ENCODE measurements at places on chromosomes 3 and 15.

DNA sequence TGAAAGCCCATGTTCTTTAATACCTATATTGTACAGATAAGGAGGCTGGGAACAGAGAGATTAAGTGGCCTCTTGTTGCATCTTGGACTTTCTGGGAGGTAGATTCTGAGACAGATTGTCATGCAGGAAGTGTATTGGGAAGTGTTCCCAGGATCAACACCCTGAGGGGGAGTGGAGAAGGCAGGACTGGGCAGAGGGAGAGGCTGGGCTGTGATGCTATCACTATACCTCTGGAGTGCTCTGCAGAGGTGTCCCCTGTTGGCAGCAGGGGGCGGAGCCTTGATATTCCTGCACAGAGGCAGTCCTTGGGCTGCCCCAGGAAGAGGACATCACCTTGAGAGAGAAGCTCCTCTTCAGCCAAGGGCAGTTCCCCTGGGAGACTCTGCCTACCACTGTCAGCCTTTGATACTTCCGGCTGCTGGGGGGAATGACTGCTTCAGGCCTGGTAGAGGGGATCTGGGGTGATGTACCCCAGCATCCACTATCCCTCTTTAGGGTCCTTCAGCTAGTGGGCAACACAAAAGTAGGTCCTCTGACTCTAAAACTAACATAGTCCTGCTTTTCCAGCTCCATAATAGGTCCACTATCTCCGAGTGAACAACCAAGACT is 97.4 kb upstream of the RNU6-1 start:
- no peak for DNase-seq

GRCh38 chr3:124161448-124161847 is 169.5 kb upstream of the ROPN1 start:
- DNase-seq, result no peak

DNA sequence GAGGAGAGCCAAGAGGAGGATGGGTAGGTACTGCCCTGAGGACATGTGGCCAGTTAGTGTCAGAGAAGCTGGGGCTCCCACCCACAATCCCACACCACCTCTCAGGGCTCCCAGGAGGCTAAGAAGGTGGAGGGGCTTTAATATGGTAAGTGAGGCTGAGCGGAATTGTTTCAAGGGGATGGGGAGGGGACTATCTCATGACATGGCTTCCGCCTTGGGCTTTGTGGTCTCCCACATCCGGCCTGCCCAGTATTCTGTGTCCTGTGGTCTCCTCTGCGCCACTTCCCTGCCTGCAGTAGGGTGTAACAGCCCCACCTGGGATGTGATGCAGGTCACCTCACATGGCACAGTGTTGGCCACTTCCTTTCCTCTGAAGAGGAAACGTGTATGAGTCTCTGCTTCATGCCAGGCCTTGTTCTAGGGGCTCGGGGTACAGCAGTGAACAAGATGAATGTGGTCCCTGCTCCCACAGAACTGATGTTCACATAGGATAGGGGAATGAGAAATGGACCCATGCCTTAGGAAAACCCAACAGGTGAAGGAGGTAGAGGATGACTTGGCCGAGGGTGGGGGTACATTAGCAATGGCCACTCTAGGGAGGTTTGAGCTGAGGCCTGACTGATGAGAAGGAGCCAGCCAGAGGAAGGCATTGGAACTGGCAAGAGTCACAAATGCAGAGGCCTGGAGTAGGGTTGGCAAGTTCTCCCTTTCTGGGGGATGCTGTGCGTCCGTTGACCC is 3.2 kb downstream of the NEIL1 start:
- peak; percentile 52 for DNase-seq

DNA sequence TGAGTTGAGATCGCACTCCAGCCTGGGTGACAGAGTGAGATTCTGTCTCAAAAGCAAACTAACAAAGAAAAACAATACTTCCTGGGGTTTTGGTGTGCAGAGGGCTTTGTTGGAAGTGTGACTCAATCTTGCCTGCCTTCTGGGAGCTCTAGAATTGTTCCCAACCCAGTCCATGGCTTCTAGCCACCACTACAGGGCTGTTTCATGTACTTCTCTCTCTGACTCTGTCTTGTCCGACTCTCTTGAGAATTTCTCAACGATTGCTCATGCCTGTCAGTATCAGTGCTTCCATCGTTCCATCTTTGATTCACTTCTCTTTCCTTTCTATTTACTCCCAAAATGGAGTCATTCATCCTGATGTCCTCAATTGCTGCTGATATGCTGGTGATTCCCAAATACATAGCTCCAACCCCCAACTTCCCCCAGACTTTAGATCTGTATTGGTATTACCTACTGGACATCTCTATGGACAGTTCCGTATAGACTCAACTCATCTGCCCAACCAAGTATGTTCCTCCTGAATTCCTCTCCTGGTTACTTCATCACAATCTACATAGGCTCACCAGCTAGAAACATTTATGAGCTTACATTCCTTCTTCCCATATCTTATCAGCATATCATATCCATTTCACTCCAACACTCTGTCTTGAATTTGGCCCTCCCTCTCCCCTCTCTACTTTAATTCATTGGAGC is 1.8 kb upstream of the AP2M1 start:
- no peak for DNase-seq

- no peak for DNase-seq
Measured at GRCh38 chr3:45683417-45684326, 5.5 kb upstream of the SACM1L start.

DNA sequence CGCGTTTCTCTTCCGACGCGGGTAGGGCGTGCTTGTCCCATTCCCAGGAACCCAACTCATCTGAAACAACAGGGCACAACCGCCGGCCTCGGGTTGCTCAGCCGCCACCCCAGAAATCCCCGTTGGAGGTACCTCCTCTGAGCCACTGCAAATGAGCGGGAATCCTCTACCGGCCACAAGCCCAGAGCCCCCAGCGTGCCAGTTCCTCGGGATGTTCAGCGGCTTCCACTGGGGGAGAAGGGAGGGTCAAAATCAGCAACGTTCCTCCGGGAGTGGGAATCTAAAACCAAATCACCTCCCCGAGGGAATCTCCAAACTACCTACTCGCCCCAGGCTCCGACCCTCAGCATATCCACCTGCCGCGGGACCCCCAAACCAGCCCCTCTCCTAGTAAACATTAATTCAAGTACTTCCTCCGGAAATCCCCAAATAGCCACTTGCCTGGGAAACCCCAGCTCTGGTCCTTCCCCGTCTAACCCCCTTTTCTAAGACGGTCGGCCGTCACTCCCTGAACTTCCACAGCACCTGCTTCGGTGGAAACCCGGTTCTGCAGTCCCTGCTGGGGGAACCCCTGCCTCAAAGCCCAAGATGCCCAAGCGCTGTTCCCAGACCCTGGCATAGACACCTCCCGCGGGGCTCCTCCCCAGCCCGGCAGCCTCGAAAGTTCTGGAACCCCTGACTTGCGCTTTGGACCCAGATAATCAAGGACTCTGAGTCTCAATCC is 887 bp downstream of the OXTR start:
- no peak for DNase-seq

DNA sequence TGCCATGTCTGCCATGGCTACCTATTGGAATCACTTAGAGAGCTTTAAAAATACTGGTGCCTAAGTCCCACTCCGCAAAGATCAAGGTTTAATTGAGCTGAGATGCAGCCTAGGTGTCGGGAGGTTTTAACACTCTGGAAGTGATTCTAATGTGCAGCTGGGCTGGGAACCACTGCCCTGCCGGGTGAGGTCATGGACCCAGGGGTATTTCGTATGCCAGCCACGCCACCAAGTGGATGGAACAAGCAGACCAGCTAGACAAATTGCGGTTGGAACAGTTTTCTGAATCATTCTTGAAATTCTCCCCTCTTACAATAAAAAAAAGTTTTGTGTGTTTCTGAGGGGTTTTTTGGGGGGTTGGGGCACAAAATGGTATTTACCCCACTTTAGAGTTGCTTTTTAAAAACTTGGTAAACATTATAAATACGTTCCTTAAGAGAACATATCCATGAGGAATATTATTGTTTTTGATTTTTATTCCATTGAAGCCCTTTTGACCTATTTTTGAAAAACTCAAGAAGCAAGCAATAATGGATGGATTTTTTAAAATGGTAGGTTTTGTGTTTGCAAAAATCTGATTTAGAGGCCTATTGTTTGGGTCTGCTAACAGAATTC is 66.2 kb upstream of the CSTA start:
- peak; percentile 42 for DNase-seq

- no peak for DNase-seq
Measured at GRCh38 chr3:61627768-61628185, 66.4 kb downstream of the PTPRG start.

- no peak for DNase-seq
Measured at GRCh38 chr3:156024904-156025533, 95.4 kb upstream of the KCNAB1 start.

- DNase-seq, result no peak
Measured at GRCh38 chr15:79025201-79025600, 65.4 kb downstream of the RASGRF1 start.

- no peak for DNase-seq
Measured at GRCh38 chr15:26662283-26662682, 110.6 kb downstream of the GABRB3 start.

DNA sequence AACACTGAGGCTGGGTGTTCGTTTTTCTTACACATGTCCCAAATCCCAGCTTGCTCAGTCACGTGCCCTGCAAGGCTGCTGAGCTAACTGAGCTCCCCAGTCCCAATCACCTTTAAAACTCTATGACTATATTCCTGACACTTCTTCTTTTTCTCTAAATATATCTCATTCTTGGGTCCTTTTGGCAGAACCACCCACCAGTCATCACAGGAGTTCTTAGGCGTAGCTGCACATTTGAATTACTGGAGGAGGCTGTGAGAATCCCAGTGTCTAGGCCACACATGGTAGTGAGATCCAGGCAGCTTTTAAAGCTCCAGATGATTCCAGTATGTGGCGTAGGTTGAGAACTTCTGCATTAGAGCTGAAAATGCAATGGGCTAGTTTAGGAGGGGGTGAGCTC is 66.3 kb downstream of the ST8SIA2 start:
- DNase-seq, result no peak

DNA sequence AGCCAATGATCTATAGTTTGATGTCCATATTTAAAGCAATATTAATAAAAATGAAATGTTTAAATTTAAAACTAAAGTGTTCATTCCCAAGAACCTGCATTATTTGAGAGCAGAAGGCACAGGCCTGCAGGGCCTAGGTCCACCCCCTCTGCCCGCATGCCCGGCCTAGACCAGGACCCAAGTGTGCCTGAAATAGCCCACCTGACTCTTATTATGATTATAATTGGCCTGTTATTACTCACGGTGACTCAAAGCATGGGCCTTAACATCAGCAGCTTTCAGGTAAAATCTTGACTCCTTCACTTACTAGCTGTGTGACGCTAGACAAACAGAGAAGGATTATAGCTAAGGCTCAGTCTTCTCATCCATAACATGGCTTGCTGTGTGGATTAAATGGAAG is 128.8 kb downstream of the PLCL2 start:
- DNase-seq, result no peak

GRCh38 chr3:76826861-76827260 is 213.0 kb upstream of the ROBO2 start:
- no peak for DNase-seq

DNA sequence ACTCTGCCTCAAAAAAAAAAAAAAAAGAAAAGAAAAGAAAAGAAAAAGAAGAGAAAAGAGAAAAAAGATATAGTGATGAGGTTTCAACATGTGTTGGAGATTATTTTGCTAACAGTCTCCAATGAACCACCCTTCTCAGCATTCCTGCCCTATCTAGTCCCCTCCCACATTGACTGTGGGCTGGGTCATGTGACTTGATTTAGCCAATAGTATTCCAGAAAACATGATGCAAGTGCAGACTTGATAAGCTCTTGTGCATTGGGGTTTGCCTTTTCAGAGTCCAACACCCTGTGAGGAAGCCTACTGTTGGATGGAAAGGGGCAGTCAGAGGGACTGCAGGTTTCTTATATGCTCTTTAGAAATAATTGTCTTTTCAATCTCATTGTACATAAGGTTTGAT is 37.8 kb upstream of the MED12L start:
- DNase-seq, result no peak

GRCh38 chr3:44414517-44415090 is 62.9 kb downstream of the ZNF445 start:
- DNase-seq, result no peak

DNA sequence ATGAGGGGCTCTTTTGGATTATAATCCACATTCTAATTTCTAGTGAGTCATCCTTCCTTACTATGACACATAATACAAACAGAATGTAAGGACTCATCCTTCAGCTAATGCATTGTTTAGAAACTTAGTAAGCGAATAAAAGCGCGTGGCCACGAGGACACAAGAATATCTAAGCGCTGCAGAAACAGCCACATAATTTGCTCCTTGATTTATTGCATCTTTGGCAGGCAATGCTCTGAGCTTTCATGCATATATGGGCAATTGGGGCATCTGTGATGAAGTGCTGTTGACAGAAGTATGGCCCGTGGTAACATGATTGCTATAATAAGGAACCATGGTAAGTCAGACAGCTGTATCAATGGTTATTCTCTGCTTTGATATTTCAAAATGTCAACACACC is 191.3 kb upstream of the ZNF385D start:
- no peak for DNase-seq

GRCh38 chr3:12395349-12396012 is 88.8 kb upstream of the TSEN2 start:
- DNase-seq, result peak; percentile 12

- DNase-seq, result peak; percentile 5
Measured at GRCh38 chr3:63349583-63350573, 71.8 kb downstream of the SYNPR start.

GRCh38 chr3:127049393-127049792 is 66.5 kb downstream of the PLXNA1 start:
- no peak for DNase-seq

DNA sequence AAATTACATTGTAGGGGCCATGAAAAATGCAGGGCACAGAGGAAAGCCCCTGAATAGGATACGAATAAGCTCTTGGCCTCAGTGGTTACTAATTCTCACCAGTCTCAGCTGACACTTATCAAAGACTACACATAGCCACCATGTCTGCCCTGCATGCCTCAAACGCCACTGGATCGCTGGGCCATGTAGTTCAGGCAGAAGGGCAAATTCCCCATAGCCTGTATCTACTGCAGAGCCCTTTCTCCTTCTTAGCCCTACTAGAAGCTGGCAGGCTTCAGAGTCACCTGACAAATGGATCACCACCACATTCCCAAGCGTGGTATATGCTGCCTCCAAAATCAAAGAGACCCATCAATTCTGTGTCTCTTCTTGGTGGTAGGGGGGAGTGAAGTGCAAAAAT is 177.4 kb downstream of the MINAR1 start:
- DNase-seq, result no peak

- DNase-seq, result no peak
Measured at GRCh38 chr15:82554849-82555248, 14.6 kb upstream of the RPS17 start.

GRCh38 chr3:187773233-187774184 is 28.2 kb upstream of the BCL6 start:
- DNase-seq, result no peak

GRCh38 chr3:132248490-132248889 is 68.7 kb upstream of the ACP3 start:
- no peak for DNase-seq

GRCh38 chr3:44236485-44236908 is 5.2 kb upstream of the TOPAZ1 start:
- no peak for DNase-seq

- DNase-seq, result no peak
Measured at GRCh38 chr3:97823046-97824004, 1.5 kb downstream of the CRYBG3 start.

Data from activated T-cell treated with anti-CD3 and anti-CD28 coated beads for 24 hours (primary cell).